ENCODE measurements at places on chromosomes 7 and 10. TPM values are rescaled to one million over a fixed set of nuclear protein-coding genes. Genes with fewer than 3 reads are reported as not detected.

ABCC2 gene
- total RNA-seq = 1.9 TPM

TCAF2 gene
- 6.2 TPM for total RNA-seq

RET gene
- 0.68 TPM for total RNA-seq

DNA sequence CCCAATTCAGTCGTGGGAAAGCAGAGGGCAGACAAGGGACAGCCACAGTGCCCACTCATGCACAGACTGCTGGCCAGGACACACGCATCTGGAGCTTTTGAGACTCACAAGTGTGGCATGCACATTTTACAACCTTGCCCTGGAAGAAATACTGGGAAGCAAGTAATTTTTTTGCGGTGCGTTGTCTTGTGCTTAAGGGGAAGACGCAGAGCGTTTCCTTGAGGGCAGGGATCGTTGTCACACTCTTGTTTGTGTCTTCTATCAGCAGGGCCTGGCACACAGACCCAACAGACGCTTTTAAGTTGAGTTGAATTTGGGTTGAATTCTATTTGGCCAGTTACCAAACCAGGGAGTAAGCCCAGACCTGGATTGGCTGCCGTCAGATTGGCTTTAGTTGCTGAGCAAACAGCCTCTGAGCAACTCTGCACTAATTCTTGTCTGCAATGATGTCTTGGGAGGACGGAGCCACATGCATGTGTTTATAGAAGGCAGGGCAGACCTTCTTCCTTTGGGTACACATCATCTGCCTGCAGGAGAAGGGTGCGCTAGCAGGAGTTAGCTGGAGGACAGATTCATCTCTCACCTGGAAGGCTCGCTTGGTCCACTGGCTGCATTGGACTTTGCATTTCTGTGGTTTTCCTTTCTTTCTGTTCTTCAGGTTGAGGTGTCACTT is 38.4 kb downstream of the IL2RA start:
- H3K36me3 ChIP-seq = no peaks in the 10 kb centered on the region
- H3K4me1 ChIP-seq = peaks cover 9% of the 10 kb centered on the region
- no peak for DNase-seq
- H3K27me3 ChIP-seq = no peaks in the 10 kb centered on the region

GRCh38 chr10:132554053-132554990 is 16.7 kb downstream of the INPP5A start:
- no peak for DNase-seq
- H3K4me3 ChIP-seq = no peak overlapping the region
- no peak overlapping the region for H3K27ac ChIP-seq
- H3K4me1 ChIP-seq = peaks cover 40% of the 10 kb centered on the region

DNA sequence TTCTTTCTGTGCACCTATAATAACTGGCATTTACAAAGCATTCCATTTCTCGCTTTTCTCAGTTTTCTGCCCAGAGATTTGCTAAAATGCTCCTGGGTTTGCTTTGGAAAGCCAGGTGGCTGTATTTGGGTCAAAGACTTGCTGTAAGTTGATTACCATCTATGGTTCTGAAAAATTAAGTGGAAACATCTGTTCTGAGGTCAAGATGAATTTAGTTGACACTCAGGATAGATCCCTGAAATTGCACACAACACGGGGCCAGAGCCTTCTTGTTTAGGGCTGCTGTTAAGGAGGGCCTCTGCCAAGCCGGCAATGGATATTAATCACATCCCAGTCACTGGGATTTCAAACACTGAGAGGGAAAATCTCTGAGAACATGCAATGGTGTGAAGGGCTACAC is 111.6 kb upstream of the GLI3 start:
- no peak overlapping the region for H3K4me3 ChIP-seq
- no peaks in the 10 kb centered on the region for H3K27me3 ChIP-seq
- H3K27ac ChIP-seq = no peak overlapping the region
